ENCODE measurements at places on chromosomes 2 and 18.

DNA sequence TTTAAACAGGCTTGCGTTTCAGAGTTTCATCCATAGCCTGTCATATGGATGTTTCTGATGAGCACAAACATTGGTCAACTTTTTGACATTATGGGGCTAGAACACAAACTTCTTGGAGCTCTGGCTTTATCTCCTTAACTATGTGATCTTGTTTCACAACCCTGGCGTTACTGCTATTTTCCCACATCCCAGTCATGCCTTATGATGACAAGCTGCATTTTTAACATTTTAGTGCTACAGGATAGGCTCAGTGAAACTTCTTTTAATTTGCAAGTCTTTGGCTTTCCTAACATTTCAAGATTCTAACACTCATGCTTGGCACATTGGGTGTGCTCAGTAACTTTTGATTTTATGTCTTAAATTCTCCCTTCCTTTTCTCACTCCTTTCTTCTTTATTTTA lies 21.0 kb upstream of the PDE1A start:
- DNase-seq: no peak

DNA sequence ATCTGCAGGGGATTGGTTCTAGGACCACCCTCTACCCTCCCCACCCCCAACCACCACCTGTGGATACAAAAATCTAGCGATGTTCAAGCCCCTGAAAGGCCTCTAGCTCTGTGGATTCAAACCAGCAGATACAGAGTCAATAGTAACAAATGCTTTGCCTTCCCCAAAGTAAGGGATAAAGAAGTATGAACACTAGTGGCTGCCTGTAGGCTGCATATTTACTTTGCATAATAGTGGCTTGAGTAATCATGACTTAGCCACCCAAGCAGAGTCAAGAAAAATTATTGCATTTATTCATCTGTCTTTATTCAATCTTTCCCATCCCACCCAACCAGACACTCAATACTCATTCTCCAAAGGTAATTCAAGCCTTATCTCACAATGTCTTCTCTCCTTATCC lies 43.8 kb downstream of the SOCS6 start:
- DNase-seq: no peak

GRCh38 chr2:230666885-230667712 lies 45.5 kb upstream of the CAB39 start:
- DNase-seq: no peak

GRCh38 chr2:123640685-123641335 lies 384.3 kb upstream of the CNTNAP5 start:
- no peak for DNase-seq

GRCh38 chr2:191013932-191014652 lies at the start of gene STAT1:
Gene STAT1, minus strand, starts transcription at chr2:191014171. Its CDS starts 4,168 bp downstream, at chr2:191010003.
- peak; percentile 90 for DNase-seq

DNA sequence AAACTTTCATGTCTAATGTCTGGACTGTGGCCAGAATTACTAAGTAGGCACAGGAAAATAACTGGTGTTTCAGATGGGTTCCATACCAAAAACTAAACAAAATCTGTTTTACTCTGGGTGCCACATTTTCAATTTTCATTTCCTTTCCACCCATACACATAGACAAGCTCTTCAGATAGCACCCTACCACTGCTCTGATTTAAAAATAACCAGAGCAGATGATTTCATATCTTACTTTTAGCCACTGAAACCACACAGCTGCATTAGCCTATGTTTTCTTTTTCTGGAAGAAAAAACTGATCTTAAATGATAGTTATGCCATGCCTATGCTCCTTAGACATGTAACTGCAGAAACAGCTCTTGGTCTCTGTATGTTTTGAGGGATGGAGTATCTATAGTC lies 647.6 kb downstream of the CPS1 start:
- no peak for DNase-seq

DNA sequence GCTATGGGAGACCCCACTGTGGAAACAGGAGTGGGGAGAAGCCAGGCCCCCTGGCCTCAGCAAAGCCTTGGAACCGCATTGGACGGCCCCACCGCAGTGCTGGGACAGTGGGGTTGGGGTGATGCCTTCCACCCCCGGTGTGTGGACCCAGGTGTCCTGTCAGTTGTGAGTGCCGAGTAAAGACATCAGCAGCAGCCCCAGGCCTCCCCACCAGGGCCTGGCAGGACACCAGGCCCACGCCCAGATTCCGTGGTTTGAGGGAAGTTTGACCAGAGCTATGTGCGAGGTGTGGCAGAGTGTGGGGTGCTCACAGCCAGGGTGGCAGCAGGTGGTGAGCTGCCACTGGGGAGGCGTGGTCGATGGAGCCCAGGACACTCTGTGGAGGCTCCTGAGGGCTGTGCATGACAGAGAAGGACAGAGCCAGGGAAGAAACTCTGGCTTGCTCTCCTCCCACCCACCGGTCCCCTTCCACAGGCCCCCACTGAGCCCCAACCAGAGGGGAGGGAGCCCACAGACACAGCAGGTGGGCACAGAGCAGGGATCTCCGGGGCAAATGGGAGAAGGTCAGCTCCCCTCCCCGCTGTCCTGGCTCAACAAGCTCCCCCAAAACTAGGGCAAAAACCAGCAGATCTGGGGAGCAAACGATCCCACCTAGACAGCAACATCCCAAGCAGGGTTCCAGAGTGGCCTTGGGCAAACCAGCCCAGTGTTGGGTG lies 69.1 kb downstream of the TWIST2 start:
- DNase-seq: no peak

GRCh38 chr2:232502911-232503808 lies 15.5 kb upstream of the ECEL1 start:
- peak; percentile 30 for DNase-seq

- no peak for DNase-seq
Observed at GRCh38 chr18:52715991-52716390, 376.0 kb downstream of the DCC start.

DNA sequence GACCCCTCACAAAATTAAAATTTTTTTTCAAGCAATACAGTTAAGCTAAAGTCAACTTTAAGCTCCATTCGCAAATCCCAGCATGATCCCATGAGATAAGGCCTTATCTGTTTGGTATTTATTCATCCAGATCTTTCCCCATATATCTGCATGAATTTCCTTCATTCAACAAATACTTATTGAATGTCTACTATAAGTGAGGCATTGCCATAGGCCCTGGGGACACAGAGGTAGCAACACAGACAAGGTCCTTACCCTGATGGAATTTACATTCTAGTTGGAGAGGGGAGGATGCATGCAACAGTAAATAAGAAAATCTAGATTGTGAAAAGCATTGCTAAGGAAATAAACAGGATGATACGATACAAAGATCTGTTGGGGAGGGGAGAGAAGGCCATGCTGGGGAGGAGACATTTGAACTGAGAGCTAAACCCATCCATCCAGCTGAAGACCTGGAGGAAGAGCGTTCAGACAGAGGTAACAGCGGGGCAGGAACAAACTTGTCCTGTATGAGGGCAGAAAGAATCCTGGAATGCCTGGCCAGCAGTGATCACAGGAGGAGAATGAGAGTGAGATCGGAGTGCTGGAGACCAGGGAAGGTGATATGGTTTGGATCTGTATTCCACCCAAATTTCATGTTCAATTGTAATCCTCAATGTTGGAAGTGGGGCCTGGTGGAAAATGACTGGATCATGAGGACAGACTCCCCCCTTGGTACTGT lies 71.6 kb downstream of the SDC1 start:
- DNase-seq: no peak

DNA sequence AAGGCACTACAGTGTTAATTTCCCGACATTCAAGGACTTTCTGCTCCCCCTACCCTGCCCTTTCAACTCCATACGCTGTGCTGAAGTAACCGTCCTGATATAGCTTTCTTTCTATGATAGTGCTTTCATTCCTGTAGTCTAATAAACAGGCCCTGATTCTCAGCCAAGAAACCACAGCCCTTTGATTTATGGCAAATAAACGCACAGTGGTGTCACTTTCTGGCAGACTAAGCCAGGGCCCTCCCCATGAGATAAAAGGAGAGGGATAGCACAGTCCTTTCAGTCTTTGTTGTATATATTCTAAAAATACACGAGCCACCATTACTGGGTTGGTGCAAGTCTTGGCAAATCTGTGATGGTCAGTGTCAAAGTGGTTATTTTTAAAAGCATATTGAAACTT lies 291.2 kb downstream of the ALPK2 start:
- no peak for DNase-seq

DNA sequence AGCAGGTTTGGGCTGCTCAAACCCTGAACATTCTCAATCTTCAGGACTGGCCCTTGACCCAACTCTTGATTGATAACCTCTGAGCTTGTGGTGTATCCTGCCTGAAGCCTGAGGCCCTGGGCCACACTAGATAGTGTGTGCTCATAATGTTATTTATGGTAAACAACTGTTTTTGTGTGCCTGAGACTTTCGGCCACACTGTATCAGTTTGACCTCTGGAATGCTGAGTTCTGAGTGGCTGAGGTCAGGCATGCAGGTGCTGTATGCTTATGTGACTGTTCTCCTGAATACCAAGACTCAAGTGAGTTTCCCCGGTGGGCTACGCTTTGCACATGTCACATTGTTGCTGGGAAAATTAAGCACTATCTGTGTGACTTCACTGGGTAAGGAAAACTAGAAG lies 82.2 kb upstream of the RMP24 start:
- DNase-seq: no peak

DNA sequence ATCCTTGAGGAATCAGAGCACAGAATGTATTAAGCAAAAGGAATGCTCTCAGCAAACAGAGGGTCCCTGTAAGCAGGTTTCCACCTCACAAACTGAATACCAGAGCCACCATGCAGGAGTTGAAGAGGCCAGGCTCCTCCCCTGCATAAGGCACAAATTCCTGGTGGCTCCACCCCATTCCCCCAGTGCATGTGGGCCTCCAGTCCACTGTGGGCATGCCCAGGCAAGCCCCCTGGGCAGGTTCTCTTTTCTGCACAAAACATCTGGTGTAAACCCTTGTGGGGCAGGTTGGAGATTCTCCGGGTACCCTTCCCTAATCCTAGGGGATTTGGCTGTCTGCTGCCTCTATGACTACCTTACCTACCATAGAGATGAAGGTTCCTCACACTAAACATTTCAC lies 166.5 kb downstream of the PTPRM start:
- DNase-seq: no peak

GRCh38 chr18:22817844-22818243 lies 115.3 kb upstream of the RBBP8 start:
- no peak for DNase-seq

GRCh38 chr2:182545420-182546167 lies 118.8 kb upstream of the PDE1A start:
- DNase-seq: no peak
